ENCODE measurements at places on chromosomes 3 and 15.
A peak's percentile ranks its signal among the peaks of the same experiment; 100 is the strongest.

GRCh38 chr15:44092221-44092620, 102.8 kb downstream of the FRMD5 start:
- DNase-seq = no peak
- H3K4me3 ChIP-seq = no peak overlapping the region
- H3K36me3 ChIP-seq = no peaks in the 10 kb centered on the region
- peaks cover 3% of the 10 kb centered on the region for H3K27me3 ChIP-seq
- H3K4me1 ChIP-seq = no peaks in the 10 kb centered on the region

DNA sequence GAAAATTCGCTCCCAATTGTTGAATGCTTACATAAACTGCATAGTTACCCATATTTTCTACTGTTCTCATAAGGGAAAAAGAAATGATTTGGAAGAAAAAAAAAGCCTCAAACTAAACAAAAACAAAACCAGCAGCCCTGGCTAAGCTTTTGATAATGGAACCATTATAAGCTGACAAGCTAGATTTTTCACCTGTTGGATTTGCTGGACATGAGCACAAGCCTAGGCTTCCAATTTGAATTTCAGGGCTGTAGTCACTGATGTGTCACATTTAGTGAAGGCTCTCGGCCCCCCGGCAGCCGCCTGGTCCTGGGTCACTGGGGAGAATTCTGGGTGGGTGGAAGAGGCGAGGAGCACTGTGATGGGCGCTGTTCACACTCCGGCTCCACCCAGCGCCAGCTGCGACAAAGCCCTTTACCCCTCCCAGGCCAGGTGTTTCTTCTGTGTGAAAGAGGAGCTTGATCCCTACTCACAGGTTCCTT, 4.6 kb downstream of the FBXL22 start:
- peak overlapping the region; percentile 91 for H3K4me3 ChIP-seq
- peaks cover 53% of the 10 kb centered on the region for H3K4me1 ChIP-seq
- no peak for DNase-seq
- H3K36me3 ChIP-seq = no peaks in the 10 kb centered on the region

- H3K27ac ChIP-seq = peak overlapping the region; percentile 85
- H3K27me3 ChIP-seq = no peaks in the 10 kb centered on the region
- H3K4me3 ChIP-seq = no peak overlapping the region
- DNase-seq = no peak
Measured at GRCh38 chr3:78919021-78919755, 848.6 kb downstream of the ROBO1 start.

GRCh38 chr3:104044002-104044401, 1322.7 kb upstream of the ALCAM start:
- no peak for DNase-seq
- H3K4me1 ChIP-seq = no peaks in the 10 kb centered on the region
- H3K4me3 ChIP-seq = no peak overlapping the region
- H3K36me3 ChIP-seq = no peaks in the 10 kb centered on the region
- no peaks in the 10 kb centered on the region for H3K27me3 ChIP-seq

DNA sequence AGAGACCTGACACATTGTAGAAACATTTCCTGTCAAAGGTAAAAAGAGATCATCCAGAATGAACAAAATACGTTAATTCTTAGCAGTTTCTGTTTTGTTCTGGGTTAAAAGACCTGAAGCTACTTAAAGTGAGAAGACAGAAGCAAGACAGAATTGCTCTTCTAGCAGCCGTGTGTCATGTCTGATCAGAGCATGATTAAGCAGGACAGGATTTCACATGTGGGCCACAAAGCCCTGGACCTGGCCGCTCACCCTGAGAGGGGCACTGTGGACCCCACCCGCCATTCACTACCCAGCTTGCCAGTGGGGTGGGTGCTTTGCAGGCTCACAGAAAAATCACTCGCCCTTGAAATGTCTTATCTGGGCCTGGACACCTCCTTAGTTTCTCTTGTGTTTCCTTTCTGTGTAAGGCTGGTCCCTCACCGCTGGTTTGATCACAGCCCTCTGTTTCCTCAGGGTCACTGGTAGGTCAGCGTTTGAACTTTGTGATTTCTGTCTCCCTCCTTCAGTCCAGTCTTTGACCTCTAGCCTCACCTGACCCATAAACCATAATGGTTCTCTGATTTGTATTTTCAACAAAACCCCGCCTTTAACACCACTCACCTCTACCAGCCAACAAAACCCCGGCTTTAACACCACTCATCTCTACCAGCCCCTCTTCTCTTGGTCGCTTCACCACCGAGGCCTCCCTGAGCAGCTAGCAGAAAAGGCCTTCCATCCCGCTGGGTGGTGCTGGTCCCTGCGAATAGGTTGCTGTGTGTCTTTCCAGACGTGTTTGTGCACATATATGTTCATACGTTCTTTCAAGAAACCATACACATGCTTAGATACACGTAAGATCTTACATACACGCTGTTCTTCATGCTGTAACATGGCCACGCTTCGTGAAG, 185.0 kb downstream of the OR4M2 start:
- DNase-seq = no peak
- no peak overlapping the region for H3K4me3 ChIP-seq
- no peaks in the 10 kb centered on the region for H3K4me1 ChIP-seq

- no peaks in the 10 kb centered on the region for H3K27me3 ChIP-seq
- no peak for DNase-seq
- no peaks in the 10 kb centered on the region for H3K36me3 ChIP-seq
- no peak overlapping the region for H3K4me3 ChIP-seq
Measured at GRCh38 chr3:130619196-130619595, 102.2 kb downstream of the COL6A6 start.

DNA sequence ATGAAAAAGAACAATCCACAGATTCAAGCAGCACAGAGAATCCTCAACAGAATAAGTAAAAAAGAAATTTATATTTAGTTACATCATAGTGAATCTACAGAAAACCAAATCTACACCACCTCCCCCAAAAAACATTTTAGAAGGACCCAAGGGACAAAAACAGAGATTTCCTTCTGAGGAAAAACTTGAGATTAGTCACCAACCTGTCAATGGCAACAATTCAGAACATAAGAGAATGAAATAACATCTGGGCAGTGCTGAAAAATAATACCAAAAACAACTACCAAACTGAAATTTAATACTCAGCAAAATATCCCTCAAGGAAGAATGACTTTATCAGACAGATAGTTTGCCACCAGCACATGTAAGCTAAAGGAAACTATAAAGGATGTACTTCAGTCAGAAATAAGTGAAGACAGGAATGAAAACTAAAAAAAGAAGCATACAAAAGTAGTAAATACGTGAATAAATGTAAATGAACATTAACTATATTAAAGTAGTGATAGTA, 260.7 kb downstream of the ULK4 start:
- DNase-seq = no peak
- H3K27ac ChIP-seq = no peak overlapping the region
- H3K36me3 ChIP-seq = peaks cover 9% of the 10 kb centered on the region
- H3K27me3 ChIP-seq = no peaks in the 10 kb centered on the region
- no peaks in the 10 kb centered on the region for H3K4me1 ChIP-seq

DNA sequence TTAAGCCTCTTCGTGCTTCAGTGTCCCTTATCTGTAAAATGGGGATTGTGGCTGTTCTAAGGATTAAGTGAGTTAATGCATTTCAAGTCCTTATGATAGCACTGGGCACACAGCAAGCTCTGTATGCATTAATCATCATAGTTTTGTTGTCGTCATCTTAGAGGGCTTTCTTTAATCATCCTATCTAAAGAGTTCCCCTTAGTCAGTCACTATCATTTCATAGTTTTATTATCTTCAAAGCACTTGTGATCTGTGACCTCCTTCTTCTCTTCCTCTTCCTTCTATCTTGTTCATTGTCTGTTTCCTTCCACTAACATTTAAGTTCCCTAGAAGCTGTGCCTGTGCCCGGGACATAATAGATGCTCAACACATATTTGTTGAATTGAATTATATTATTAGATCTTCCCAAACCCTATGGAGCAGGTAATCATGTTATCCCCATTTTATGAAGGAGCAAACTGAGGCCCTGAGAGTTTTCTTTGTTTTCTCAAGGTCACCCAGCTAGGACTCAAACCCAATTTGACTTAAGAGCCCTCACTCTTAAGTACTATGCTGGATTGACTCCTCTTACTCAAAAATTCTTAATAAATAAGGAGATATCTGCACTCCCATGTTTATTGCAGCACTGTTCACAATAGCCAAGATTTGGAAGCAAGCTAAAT, 24.1 kb downstream of the DUOX2 start:
- H3K4me1 ChIP-seq = peaks cover 21% of the 10 kb centered on the region
- peaks cover 68% of the 10 kb centered on the region for H3K27me3 ChIP-seq
- no peak overlapping the region for H3K4me3 ChIP-seq
- no peaks in the 10 kb centered on the region for H3K36me3 ChIP-seq
- H3K27ac ChIP-seq = no peak overlapping the region
